ENCODE measurements at places on chromosomes 1 and 21.

DNA sequence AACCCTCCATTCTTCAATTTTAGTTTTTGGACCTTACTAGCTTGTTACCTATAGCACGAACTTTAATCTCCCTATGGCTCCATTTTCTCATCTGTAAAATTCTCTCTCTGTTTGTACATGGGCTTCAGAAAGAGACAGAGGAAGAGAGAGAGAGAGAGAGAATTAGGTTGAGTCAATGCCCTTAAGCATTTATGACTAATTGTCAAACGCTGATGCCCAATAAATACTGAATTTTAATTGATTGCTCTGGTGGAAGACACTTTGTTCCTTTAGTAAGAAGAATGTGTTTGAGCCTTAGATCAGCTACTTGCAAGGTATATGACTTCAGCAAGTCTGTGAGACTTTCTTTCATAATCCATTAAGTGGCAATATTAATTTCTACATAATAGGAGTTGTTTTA, 743.1 kb upstream of the ADGRL4 start:
- DNase-seq: no peak

- DNase-seq: no peak
These were observed 150.0 kb downstream of the NOS1AP start for GRCh38 chr1:162219461-162219860.

GRCh38 chr1:99193431-99193830, 70.9 kb upstream of the PLPPR4 start:
- DNase-seq: no peak

- no peak for DNase-seq
These were observed 12.6 kb downstream of the GTF2B start for GRCh38 chr1:88878731-88879130.

DNA sequence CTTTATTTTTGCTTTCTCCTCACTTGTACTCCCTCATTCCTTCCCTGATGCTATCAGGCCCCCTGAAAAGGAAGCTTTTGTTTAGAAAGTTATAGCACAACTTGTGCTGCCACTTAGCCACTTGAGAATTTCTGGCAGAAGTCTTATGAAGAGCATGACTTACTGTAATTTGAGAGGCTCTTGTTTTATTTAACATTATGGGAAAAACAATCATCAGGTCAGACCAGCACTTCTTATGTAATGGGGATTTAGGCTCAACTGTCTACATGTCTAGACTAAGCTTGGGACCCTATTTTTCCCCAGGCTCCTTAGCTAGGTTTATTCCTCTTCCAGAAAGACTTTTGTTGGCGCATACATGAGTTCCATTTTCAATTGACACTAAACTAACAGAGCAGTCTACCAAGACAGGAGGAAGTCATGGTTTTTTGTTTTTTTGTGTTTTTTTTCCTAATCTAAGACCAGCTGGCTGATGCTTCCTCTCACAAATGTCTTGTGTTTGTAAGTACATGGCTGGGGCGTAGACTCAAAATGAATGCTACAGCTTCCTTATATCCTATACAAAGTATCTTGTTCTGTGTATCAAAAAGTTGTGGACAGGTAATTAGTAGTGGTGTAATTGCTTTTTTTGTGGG, 31.5 kb downstream of the TNFSF4 start:
- no peak for DNase-seq

GRCh38 chr1:63710308-63710707, 63.5 kb upstream of the ROR1 start:
- no peak for DNase-seq

DNA sequence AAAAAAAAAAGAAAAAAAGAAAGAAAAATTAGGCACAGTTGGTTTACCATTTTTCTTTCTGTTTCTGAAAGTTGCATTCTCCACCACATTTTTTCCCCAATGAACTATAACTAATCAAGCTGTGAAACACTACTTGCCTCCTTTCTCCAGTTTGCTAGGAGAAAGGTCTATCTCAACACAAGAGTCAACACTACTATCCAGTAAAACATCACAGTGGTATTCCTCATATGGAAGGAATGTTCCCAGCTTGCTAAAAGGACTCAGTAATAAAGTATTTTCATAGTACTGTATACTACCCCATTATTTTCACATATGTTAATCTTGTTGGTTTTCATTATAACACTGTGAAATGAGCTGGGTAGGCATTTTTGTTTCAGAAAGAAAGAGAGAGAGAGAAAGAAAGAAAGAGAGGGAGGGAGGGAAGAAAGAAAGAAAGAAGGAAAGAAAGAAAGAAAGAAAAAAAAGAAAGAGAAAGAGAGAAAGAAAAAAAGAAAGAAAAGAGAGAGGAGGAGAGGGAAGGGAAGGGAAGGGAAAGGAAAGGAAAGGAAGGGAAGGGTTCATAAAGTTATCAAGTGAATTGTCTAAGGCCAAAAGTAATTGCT, 7.9 kb downstream of the PTGER3 start:
- DNase-seq: no peak

DNA sequence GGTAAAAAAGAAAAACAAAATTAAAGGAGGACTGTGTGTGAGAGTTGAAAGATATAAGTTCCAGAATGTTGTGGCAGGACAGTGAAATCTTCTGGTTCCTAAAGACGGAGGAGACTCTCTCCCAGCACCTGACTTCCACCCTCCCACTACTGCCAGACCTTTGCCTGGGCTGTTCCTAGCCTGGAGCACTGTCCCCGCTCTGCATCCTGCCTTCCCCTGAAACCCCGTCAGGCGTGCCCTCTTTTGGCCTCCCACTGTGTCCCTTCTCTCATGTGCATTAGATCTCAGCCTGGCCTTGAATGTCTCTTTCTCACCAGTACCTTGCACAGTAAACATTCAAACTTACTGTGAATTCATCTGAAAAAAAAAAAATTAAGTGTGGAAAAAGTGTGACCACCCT, 74.1 kb downstream of the VPS26C start:
- DNase-seq: no peak

- no peak for DNase-seq
These were observed 275.0 kb downstream of the AKT3 start for GRCh38 chr1:243575070-243575469.

- DNase-seq: no peak
These were observed 26.9 kb downstream of the WDR26 start for GRCh38 chr1:224407571-224408293.

- DNase-seq: no peak
These were observed 95.6 kb upstream of the KCNK1 start for GRCh38 chr1:233518344-233518743.

DNA sequence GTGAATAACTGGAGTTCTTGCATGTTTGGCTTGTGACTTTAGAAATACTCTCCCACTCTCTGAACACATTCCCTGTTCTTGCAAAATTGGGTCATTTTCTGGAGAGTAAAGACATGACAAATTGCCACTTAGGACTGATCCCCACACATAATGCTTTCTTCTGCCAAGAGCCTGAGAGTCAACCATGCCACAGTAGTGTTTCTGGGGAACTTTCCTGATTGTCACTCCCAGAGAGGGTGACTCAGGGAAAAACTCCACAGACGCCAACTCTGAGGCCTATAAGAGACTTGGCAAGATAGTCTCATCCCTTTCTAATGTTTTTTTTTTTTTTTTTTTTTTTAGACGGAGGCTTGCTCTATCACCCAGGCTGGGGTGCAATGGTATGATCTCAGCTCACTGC, 157.8 kb downstream of the ATG4C start:
- DNase-seq: no peak

GRCh38 chr1:51519865-51520699, 1.0 kb upstream of the EPS15 start:
- no peak for DNase-seq

DNA sequence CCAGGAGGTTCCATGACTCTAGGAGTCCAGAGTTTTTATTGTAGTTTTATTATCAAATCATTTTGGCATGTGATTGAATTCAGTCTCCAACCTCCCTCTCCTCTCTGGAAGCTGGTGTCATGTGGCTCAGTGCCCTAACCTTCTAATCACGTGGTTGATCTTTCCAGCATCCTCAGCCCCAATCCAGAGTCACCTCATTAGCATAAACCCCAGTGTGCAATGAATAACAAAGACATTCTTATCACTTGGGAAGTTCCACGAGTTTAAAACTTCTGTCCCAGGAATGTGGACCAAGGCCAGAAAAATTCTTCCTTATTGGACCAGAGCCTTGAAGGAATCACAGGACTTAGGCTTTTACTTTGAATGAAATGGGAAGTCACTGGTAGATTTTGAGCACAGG, 52.2 kb downstream of the KIRREL1 start:
- DNase-seq: no peak

DNA sequence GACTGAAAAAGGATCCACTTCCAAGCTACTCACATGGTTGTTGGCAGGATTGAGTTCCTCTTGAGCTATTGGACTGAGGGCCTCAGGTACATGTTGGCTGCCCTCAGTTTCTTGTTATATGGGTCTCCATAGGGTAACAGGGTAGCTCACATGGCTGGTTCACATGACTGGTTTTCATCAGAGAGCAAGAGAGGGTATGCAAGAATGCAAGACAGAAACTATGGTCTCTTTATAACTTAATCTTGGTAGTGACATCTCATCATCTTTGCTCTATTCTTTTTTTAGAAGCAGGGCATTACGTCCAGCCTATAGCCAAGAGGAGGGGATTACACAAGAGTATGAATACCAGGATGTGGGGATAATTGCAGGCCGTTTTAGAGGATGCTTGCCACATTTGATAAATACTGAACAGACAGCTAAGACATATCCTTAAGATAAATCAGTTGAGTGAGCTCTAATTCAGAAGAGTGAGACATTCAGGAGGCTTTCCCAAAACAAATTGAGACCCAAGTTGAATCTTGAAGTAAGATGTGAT, 100.2 kb downstream of the HMCN1 start:
- DNase-seq: no peak

DNA sequence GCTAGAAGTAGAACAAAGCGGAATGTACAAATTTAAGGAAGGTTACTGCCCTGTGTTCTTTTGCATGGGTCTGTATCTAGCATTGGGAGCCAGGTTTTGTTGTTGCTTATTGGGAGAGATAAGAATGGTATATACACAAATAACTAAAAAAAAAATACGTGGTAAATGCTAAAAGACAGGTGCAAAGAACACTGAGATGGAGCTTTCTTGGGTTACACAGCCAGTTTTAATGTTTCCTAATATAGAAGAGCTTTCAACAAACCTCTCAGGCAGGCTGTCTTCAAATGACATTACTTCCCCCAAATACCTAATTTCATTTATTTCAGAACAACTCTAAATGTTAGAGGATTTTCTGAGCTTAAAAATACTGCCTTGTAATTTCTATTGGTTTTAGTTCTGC, 1.4 kb upstream of the MDM4 start:
- no peak for DNase-seq

GRCh38 chr1:165508291-165508690, 35.5 kb upstream of the LRRC52 start:
- DNase-seq: no peak

- peak; percentile 70 for DNase-seq
These were observed 54.7 kb downstream of the STUM start for GRCh38 chr1:226603022-226603857.

- no peak for DNase-seq
These were observed 71.5 kb downstream of the DISP1 start for GRCh38 chr1:222886194-222886854.

DNA sequence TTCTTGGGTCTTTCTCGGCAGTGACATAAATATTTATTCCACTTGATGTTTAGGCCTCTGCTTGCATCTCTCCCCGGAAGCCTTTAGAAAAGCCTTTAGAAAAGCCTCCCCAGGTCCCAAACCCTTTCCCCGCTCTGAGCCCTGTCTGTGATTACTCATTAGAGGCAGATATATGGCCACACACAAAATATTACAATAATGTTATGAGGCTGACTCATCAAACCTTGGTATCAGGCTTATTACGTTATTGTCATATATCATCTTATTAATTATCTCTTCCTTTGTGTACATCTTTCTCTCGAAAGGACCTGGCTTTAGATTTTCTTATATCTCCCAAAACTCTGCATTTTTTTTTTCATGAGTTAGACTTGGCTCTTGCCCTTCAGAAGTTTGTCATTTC, 69.5 kb downstream of the FGGY start:
- DNase-seq: no peak

DNA sequence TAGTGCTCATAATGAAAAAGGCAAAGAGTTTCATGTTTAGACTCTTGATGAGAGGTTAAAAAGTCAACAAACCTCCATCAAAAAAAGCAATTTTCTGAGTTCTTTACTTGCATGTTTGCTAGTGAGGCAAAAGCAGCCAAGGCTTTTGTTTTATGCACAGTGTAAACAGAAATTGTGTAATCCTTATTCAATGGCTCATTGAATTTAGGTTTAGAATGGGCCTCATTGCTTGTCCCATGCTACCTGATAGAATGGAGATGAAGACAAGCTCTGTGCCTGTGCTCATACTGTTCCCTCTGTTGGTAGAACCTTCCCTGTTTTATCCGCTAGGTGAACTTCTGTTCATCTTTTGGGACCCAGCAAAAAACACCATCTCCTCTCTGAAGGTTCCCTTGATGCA, 10.0 kb upstream of the LRRC8D start:
- DNase-seq: no peak

GRCh38 chr1:9280015-9280860, 12.5 kb upstream of the SPSB1 start:
- DNase-seq: peak; percentile 92

DNA sequence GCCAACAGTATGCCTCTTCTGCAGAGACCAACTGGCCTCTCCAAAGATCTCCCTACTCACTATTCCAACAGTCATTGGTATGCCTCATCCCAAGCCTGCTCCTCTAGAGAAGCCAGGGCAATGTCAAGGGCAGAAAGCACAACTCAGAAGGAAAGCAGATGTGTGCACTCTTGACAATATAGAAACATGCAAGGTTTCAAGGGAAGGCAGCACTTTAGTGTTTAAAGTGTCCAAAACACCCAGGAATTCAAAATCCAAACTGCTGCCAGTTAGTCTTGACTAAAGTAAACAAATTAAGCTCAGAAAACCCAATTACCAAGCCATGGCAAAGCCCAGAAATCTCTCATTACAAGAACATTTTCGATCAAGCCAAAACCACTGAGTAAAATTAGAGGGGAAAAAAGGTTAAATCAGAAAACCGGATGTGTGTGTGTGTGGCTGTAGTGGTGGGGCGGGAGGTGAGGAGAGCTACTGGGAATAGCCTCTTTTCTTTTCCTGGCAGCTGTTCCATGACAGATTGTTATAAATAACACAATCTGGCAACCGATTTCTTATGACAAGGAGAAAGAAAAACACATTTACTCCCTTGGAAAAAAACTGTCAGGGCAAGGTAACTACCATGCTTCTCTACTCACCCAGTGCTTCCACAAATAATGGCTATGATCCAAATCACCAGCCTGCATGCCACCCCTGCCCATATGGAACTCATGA, 39.2 kb downstream of the EIF2B3 start:
- peak; percentile 65 for DNase-seq
